Kidney glomerular epithelial cell (primary cell): ENCODE measurements at places on chromosomes 2 and 18.
A peak's percentile ranks its signal among the peaks of the same experiment; 100 is the strongest.

DNA sequence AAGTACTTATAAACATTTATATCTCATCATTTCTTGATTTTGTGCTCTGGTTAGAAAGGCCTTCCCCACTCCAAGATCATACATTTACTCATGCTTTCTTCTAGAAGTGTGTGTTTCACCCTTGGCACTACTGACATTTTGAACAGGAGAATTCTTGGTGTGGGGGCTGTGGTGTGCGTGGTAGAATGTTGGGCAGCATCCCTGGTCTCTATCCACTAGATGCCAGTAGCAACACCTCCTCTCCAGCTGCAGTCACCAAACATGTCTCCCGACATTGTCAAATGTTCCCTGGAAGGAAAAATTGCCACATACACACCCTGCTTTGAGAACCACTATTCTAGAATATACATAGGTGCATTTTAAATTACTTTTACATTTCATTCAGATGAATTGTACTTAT, 8.7 kb upstream of the TGIF1 start:
- DNase-seq = peak; percentile 57

DNA sequence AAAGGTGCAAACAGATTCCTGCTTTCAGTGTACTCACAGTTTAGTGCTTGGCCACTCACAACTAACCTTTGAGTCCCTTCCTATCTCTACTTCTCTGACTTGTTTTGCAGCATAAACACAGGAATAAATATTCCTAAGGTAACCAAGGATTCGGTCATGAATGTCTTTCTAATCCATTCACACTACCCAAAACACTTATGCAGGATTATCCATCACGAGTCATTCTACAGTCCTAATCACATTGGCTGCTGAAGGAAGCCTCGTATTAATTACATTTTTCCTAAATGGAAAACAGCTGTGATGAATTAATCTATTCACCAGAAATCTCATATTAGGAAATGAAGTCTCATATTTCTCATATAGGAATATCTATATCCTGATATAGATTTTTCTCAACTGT, 16.3 kb downstream of the RDH14 start:
- no peak for DNase-seq

- no peak for DNase-seq
These were observed 152.3 kb downstream of the PIK3C3 start for GRCh38 chr18:42107287-42107686.

DNA sequence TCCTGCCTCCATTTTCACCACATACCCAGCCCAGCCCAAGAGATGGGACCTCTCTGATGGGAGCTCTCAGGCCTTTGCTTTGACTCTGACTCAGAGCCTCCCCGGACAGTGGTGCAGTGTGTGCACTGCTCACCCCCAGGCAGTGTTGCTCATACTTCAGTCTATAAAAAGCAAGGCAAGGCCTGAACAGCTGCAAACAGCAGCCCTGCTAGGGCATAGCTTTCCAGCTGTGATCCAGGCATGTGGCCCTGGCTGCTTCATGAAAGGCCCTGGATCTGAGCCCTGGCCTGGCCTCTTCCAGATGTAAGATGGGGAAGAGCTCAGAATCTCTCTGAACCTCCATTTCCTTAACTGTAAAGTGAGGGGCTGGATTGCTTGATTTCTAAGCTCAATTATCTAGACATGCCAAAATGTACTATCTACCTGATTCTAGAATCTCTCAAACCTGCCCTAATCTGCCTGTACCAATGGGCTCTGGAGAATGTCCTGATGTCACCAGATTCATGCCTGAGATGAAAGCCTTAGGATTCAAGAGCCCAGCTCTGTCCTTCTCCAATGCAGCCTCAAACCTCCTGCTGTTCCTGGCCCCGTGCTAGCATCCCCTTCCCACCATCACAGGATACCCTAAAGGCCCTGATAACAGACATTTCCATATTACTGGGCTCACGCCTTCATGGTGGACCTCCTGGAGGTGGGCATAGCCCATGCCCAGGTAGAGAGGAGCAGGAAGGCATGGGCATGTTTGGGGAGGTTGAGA, 206.9 kb downstream of the ARL4C start:
- peak; percentile 51 for DNase-seq

GRCh38 chr2:183037553-183038340, 510 bp downstream of the NCKAP1 start:
- DNase-seq = peak; percentile 63

- DNase-seq = no peak
These were observed 44.7 kb downstream of the GYPC start for GRCh38 chr2:126700677-126701076.
